Activated effector memory CD4-positive, alpha-beta T cell treated with Interleukin-2 at 50 U/mL for 16 hours (primary cell): ENCODE measurements at places on chromosomes 13 and 19.

DNA sequence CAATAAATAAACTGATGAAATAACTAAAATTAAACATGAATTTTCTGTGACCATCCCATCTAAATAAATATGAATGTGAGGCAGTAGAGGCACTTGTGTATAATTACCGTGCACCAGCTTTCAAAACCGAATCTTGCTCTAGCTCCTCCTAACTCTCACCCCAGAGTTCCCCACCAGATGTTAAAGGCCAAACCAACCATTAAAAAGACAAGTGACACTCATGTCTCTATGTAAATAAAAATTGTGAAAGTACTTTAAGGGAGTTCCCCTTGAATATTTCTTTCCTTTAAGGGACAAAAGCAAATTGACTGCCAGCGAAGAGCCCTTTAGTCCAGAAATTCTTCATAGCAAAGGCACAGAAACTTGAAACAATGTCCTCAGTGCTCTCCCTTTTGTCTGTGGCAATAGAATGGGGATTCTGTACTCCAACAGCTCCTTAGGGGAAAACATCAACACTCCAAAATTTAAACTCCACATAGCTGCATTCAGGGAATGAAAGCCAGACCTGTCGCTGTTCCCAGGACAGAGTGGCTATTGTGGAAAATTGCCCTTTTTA lies 101.7 kb upstream of the SOX21 start:
- no peak for DNase-seq

- no peak for DNase-seq
These were observed 18.2 kb upstream of the COMP start for GRCh38 chr19:18809149-18809868.

DNA sequence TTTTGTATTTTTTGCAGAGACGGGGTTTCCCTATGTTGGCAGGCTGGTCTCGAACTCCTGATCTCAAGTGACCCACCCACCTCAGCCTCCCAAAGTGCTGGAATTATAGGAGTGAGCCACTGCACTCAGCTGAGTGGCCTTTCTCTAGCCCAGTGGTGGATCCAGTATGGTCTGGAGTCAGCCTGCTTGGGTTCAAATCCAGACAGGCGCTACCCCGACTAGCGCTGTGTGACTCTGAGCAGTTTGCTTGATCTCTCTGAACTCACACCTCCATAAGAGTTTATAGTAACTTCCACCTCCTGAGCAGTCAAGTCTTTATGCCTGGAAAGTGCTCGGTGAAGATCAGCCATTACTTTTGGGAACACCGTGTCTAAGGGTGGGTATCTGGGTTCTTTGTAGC lies 10.4 kb downstream of the S1PR2 start:
- DNase-seq, result no peak

GRCh38 chr19:12668932-12669269 lies 2.3 kb downstream of the WDR83 start:
- peak; percentile 31 for DNase-seq

DNA sequence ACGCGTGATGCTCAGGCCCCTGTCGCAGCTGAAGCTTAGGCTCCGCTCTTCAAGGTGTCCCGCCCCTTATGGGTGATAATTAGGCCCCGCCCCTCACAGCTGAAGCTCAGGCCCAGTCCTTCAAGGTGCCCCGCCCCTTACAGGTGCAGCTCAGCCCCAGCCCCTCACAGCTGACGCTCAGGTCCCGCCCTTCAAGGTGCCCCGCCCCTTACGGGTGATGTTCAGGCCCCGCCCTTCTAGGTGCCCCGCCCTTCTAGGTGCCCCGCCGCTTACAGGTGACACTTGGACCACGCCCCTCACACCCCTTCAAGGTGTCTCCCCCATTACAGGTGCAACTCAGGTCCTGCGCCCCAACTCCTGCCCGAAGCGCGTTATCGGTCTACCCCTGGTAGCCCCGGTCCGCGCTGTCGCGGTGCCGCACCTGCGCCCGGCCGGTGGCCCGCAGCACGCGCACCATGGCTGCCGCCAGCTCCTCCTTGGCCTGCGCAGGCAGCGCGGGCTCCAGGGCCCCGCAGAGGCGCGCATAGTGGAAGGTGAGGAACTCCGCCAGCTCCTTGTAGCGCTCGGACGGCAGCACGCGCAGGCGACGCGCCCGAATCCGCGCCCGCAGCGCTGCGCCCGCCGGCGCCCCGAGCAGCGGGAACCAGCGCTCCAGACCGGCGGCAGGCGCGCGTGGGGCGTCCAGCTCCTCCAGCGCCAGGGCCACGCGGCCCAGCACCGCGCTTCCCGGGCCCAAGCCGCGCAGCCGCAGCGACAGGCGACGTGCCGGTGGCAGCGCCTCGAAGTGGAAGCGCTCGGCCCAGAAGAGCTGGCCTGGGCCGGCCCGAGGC lies 7.3 kb downstream of the RASAL3 start:
- no peak for DNase-seq

GRCh38 chr19:42272989-42273406 lies 3.9 kb downstream of the CIC start:
- DNase-seq, result no peak

GRCh38 chr13:94764576-94765321 lies 52.4 kb upstream of the SOX21 start:
- DNase-seq, result no peak

DNA sequence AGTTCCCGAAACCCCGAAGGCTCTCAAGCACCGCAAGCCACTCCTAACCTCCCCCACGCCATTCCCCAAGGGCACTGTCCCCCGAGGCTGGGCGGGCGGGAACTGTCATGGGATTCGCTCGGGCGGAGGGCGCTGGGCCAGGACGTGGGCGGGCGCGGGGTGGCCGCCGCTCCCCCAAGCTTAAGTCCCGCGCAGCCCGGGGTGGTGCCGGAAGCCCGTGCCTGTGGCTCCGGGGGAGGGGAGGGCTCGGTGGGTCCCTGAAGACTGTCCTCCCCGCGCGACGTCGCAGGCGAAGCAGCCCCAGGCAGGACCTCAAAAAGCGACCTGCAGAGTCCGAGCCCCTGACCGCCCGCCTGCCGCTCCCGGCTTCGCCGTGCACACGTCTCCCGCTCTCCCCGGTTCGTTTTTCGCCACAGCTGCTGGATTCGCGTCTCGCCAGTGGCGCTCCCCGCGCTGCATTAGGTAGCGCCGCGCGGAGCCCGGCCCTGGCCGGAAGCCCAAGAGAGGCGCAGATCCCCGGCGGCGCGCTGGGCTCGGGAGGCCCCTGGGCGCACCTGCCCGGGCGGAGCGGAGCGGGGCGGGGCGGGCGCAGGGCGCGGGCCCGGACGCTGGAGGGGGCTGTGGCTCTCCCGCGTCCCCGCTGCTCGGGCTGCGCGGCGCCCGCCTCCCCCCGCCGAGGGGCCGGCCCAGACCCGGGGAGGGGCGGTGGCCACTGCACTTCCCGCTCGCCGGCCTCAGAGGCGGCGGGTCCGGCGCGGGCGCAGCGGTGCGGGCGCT lies at the start of gene FARP1:
FARP1 (plus strand) TSS at position 715 of the 777 bp plus-strand sequence. CDS start 70,149 bp downstream, outside the sequence.
- DNase-seq, result no peak

DNA sequence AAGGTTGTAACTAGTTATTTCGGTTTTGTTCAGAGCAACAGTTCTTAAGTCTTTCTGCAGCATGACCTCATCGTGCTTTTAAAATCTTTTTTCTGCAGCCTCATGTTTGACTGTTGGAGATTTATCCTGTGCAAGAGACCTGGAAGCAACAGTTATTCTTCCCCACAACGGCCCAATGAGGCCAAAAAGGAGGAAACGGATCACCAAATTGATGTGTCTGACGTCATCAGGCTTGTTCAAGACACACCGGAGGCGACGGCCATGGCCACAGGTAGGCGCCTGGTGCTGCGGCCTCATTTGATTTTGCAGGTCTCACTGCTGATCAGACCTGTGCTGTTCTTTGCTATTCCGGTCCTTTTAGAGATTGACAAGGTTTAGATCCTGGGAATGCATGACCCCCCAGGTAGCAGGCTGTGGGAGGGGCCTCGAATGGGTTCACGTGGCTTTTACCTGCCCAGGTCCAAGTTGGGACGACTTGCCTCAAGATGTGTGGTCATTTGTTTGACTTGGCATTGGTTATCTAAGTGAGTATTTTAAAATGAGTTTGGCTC lies 66.8 kb upstream of the MCF2L start:
- DNase-seq, result no peak

- DNase-seq, result no peak
These were observed 27.1 kb downstream of the DGKH start for GRCh38 chr13:42075517-42075916.

GRCh38 chr19:10701955-10702525 lies 801 bp downstream of the QTRT1 start:
- no peak for DNase-seq

GRCh38 chr13:103130681-103131210 lies 64.5 kb upstream of the SLC10A2 start:
- no peak for DNase-seq

DNA sequence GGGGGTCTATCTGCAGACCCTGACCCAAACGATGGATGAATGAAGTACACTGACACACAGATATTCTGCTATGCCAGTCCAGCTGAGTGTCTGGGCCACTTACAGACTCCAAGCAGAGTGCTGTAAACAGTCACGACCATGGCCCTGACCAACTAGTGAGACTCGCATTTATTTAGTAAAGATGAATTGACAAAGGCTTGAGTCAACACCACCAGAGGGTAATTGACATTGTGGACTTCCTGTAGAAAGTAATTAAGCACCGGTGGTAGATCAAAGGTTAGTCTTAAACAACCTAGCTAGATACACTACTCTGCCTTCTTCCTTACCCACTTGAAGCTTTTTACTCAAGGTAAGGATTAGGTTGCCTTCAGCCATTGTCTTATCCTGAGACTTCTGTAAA lies 63.4 kb upstream of the KPNA3 start:
- DNase-seq, result no peak

- DNase-seq, result peak; percentile 74
These were observed 4.6 kb downstream of the MIDN start for GRCh38 chr19:1252821-1253513.

DNA sequence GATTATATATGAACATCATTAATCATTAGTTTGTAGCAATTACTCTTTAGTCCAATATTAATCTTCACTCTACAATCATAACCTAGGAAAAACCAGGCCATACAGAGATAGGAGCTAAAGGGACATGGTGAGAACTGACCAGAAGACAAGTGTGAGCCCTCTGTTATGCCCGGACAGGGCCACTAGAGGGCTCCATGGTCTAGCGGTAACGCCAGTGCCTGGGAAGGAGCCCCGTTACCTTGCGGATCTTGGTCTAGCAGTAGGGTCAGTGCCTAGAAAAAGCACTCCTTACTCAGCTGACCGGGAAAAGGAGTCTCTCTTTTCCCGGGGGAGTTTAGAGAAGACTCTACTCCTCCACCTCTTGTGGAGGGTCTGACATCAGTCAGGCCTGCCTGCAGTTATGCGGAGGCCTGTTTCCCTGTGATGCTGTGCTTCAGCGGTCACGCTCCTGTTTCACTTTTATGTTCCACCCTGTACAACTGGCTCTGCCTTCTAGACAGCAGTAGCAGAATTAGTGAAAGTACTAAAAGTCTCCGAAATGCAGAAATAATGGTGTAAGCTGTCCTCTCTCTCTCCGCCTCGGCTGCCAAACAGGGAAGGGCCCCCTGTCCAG lies 13.8 kb downstream of the OR7D4 start:
- peak; percentile 41 for DNase-seq

- no peak for DNase-seq
These were observed 6.1 kb upstream of the ZNF543 start for GRCh38 chr19:57314146-57314545.

- DNase-seq, result no peak
These were observed 4.4 kb upstream of the WIZ start for GRCh38 chr19:15453906-15454860.

DNA sequence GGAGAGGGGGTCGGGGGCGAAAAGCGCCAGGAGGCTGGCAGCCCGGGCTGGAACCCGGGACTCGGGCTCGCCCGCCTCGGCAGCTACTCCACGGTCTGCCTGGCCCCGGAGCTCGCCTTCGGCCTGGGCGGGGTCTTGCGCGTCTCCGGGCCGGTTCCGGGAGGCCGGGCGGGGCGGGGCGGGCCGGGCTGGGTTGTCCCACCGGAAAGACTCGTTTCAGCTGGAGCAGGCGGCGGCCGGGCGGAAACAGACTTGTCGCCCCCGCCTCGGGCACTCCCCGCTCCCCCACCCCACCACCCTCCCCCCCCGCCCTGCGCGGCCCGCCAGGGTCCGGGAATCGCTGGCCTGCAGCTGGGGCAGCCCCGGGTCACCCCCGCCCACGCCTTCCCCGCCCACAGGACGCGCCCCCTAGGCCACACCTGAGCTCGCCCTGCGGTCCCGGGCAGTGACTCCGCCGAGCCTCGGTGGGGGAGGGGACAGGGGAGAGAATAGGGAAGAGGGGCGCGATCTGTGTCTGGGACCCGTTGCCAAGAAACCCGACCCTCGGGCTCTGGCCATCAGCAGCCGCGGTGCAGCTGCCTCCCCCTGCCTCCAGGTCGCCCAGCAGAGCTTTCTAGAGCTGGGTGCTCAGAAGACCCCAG lies 109.4 kb downstream of the KCTD15 start:
- DNase-seq, result no peak

DNA sequence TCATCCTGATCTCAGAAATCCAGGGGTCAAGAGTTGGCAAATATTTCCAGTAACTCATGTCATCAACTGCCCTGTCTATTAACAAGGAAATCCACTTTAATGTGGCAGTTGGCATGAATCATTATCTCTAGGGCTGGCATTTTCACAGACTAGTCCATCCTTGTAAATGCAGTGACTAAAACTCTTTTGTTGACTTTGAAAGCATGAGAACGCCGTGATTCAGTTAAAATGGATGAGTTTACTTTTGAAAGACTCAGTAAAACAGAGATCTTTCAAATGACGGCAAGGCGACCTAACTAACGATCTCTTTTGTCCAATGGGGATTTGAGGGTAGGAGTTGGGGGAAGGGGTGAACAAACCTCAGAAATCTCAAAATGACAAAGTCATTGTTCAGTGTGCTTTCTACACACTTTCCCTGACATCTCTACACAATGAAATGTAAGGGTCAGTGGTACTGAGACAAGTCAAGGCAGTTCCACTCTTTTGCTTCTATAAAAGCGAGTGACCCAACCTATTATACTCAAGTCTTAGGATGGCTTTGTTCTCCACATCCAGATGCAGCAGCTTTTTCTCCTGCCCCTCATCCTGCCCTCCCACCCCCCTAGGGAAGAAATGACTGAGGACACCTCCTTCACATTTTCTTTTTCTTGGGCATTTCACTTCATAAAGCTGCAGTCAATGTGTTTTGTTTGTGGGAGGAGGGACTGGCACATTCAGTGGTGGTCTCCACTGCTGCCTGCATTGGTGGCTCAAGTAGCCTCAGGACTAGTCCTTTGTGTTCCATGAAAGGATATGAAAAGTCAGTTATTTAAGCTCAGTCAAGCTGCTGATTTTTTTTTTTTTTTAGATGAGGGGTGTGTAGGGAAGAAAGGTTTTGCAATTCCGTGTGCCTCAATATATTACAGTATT lies 200.5 kb downstream of the ABCC4 start:
- DNase-seq, result no peak

DNA sequence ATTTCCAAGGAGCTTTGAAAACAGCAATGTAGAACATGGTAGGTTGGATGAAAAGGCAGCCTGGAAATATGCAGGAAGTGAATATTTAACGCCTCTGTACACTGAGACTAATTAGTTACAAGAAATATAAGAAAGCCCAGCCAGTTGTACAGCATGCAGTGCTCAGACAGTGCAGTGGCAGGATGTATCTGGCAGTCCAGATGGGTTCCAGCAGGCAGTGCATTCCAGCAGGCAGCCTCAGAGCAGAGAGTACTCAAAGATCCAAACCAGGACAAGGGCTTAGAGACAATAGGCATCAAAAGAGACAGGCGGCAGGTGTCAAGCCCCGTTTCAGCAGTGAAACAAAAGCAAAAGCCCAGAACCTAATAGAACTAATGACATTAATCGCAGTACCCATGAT lies 2776.3 kb downstream of the PCDH9 start:
- DNase-seq, result no peak

- no peak for DNase-seq
These were observed 128.0 kb downstream of the DCT start for GRCh38 chr13:94351292-94351990.

- DNase-seq, result no peak
These were observed 71.2 kb downstream of the WASF3 start for GRCh38 chr13:26628706-26629105.

GRCh38 chr19:42010245-42011126 lies 16.5 kb upstream of the ATP1A3 start:
- no peak for DNase-seq
